ENCODE measurements at places on chromosomes 12 and 14. TPM values are rescaled to one million over a fixed set of nuclear protein-coding genes. Genes with fewer than 3 reads are reported as not detected.
A peak's percentile ranks its signal among the peaks of the same experiment; 100 is the strongest.

GRCh38 chr12:84803661-84804060 lies 108.9 kb downstream of the SLC6A15 start:
- no peaks in the 10 kb centered on the region for H3K36me3 ChIP-seq
- no peak for DNase-seq
- no peak overlapping the region for H3K4me3 ChIP-seq
- no peak overlapping the region for H3K27ac ChIP-seq

GRCh38 chr14:95911456-95911855 lies 34.8 kb downstream of the TUNAR start:
- DNase-seq = no peak
- peaks cover 3% of the 10 kb centered on the region for H3K27me3 ChIP-seq
- H3K4me3 ChIP-seq = no peak overlapping the region

DNA sequence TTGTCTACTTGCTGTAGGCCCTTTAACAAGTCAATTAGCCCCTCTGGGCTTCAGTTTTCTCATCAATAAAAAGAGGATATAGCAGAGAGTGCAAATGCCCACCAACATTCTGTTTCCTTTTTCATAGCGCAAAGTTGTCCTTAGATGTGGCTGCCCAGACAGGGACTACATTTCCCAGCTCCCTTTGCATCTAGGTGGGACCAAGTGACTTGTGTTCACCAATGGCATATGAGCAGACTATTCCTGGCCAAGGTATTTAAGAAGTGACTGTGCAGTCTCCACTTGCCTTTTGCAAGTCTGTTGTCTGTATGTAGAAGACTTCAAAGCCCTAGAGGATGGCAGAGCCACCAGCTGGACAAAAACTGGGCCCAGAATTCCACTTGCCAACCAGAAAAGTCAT lies 59.7 kb downstream of the DAO start:
- H3K27ac ChIP-seq = no peak overlapping the region
- peaks cover 4% of the 10 kb centered on the region for H3K27me3 ChIP-seq
- H3K4me1 ChIP-seq = peaks cover 6% of the 10 kb centered on the region

- peaks cover 43% of the 10 kb centered on the region for H3K4me1 ChIP-seq
- peak overlapping the region; percentile 99 for H3K4me3 ChIP-seq
- peak; percentile 64 for DNase-seq
- H3K27ac ChIP-seq = peak overlapping the region; percentile 100
- no peaks in the 10 kb centered on the region for H3K27me3 ChIP-seq
These were observed 450 bp downstream of the BLTP3B start for GRCh38 chr12:100141998-100142850.

NFATC4 gene
- 1.3 TPM for total RNA-seq

PRR4 gene
- total RNA-seq = 3.2 TPM

DNA sequence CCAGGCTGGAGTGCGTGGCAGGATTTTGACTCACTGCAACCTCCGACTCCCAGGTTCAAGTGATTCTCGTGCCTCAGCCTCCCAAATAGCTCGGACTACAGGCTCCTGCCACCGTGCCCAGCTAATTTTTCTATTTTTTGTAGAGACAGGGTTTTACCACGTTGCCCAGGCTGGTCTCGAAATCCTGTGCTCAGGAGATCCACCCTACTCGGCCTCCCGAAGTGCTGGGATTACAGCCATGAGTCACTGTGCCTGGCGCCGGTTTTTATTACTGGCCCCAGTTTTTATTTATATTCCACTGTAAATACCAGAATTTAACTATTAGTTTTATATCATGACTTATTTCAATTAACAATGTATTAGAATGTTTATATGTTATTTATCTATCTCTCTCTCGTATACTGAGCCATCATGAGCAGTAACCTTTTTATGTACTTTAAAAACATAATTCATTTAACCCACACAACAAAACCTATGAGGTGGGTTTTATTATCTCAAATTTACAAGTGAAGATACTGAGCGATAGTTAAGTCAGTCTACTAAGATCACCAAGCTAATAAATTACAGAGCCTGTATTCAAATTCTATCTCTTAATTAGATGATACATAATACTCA lies 47.8 kb downstream of the HECTD1 start:
- H3K4me3 ChIP-seq = no peak overlapping the region
- peaks cover 15% of the 10 kb centered on the region for H3K36me3 ChIP-seq
- DNase-seq = no peak

DNA sequence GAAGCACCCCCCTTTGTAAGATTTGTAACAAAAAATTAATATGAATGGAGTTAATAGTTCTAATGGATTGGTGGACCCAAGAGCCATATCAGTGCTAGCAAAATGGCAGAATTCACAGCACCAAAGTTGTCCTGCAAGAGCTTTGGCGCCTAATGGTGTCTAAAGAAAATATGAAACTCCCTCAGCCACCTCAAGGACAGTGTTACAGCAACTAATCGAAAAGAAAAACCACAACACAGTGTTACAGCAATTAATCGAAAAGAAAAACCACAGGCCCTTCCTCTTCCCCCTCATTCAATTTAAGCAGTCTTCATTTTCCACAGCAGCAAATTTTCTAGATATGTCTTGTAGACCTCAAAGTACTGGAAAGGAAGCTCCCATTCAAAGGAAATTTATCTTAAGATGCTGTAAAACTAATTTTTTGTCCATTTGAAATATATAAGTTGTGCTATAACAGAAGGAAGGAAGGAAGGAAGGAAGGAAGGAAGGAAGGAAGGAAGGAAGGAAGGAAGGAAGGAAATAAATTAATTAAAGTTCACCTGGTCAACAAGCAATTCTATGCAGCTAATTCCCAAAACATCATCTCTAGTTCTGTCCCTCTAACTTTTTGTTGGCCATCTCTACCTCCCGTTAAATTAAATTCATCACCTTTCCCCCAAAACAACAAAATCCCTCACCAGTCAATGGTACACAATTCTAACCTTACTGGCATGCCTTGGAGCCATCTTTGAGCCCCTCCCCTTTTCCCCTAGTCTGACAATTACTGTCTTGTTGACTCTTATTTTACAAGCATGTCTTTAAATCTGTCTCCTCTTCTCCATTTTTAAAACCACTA lies 17.4 kb downstream of the LRP6 start:
- no peak for DNase-seq
- H3K4me1 ChIP-seq = peaks cover 12% of the 10 kb centered on the region
- no peak overlapping the region for H3K27ac ChIP-seq

- DNase-seq = no peak
- peaks cover 14% of the 10 kb centered on the region for H3K4me1 ChIP-seq
These were observed 329.0 kb downstream of the ZFP36L1 start for GRCh38 chr14:68463705-68464374.

DNA sequence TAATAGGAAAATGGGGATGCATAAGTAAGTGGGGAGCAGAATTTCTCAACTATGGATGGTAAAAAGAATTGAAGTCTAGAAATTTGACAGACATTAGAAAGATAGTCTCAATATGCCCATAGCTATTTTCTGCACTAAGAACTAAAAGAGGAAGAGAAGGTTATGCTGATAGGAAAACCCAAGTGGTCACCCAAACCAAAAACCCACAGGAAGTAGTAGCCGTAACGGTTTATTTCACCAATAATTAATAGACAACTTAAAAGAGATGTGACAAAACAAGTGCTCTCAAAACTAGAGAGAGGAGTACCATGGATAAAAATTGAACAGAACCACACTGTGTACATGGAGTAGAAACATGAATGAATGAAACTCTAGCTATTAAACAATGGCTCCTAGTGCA lies 295.4 kb downstream of the FSCB start:
- no peak overlapping the region for H3K27ac ChIP-seq
- no peak overlapping the region for H3K4me3 ChIP-seq
- no peaks in the 10 kb centered on the region for H3K27me3 ChIP-seq

- peaks cover 25% of the 10 kb centered on the region for H3K4me1 ChIP-seq
- no peaks in the 10 kb centered on the region for H3K27me3 ChIP-seq
- H3K27ac ChIP-seq = no peak overlapping the region
- DNase-seq = no peak
These were observed 11.7 kb downstream of the TAOK3 start for GRCh38 chr12:118361092-118361404.

- no peak within 1 kb of the TSS for H3K4me3 ChIP-seq
- peaks cover 2% of the 10 kb centered on the region for H3K4me1 ChIP-seq
- H3K36me3 ChIP-seq = no peaks in the 10 kb centered on the region
- no peak for DNase-seq
These were observed at the start of gene KRT86 for GRCh38 chr12:52274521-52275120. TSS of gene KRT86 (plus strand) at chr12:52274645. CDS start at chr12:52301917, 27,272 bp downstream.

DNA sequence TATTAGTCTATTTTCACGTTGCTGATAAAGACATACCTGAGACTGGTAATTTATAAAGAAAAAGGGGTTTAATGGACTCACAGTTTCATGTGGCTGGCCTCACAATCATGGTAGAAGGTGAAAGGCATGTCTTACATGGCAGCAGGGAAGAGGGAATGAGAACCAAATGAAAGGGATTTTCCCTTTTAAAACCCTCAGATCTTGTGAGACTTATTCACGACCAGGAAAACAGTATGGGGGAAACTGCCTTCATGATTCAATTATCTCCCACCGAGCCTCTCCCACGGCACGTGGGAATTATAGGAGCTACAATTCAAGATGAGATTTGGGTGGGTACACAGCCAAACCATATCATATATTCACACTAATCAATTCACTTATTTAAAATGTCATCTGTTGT lies 41.4 kb downstream of the KTN1 start:
- H3K27me3 ChIP-seq = no peaks in the 10 kb centered on the region
- DNase-seq = no peak
- H3K27ac ChIP-seq = no peak overlapping the region

- H3K4me3 ChIP-seq = no peak overlapping the region
- no peaks in the 10 kb centered on the region for H3K4me1 ChIP-seq
- no peaks in the 10 kb centered on the region for H3K36me3 ChIP-seq
- DNase-seq = no peak
- no peak overlapping the region for H3K27ac ChIP-seq
- H3K27me3 ChIP-seq = peaks cover 5% of the 10 kb centered on the region
These were observed 101.2 kb upstream of the STXBP6 start for GRCh38 chr14:25150934-25151790.

INHBC gene
- total RNA-seq = not detected

DNA sequence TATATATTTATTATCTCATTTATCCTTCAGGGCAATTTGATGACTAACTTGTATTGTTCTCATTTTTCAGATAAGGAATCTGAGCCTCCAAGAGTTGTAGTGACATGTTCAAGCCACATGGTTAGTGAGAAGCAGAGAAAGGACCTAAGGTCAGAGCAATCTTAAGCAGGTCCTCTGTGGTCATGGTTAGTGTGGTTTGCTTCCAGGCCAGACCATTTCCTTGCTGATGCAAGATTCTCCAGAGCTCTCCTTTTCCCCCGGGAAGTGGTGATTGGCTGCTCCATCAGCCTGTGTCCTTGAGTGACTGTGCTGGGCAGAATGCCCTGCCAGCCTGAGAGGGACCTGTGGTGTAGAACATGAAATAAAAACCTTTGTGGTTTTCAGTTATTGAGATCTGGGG lies 141.3 kb downstream of the KTN1 start:
- no peaks in the 10 kb centered on the region for H3K4me1 ChIP-seq
- no peak overlapping the region for H3K4me3 ChIP-seq
- no peak overlapping the region for H3K27ac ChIP-seq
- H3K27me3 ChIP-seq = no peaks in the 10 kb centered on the region
- no peaks in the 10 kb centered on the region for H3K36me3 ChIP-seq
- no peak for DNase-seq

GRCh38 chr12:89244536-89244935 lies 107.8 kb downstream of the DUSP6 start:
- peaks cover 34% of the 10 kb centered on the region for H3K4me1 ChIP-seq
- H3K27me3 ChIP-seq = peaks cover 3% of the 10 kb centered on the region
- DNase-seq = peak; percentile 45
- peak overlapping the region; percentile 83 for H3K27ac ChIP-seq
- H3K36me3 ChIP-seq = no peaks in the 10 kb centered on the region

GRCh38 chr14:103000291-103000921 lies 56.9 kb downstream of the CDC42BPB start:
- H3K27ac ChIP-seq = no peak overlapping the region
- no peaks in the 10 kb centered on the region for H3K4me1 ChIP-seq
- H3K27me3 ChIP-seq = no peaks in the 10 kb centered on the region
- no peak for DNase-seq

GRCh38 chr12:16150276-16150675 lies 127.2 kb downstream of the SLC15A5 start:
- H3K27me3 ChIP-seq = no peaks in the 10 kb centered on the region
- H3K27ac ChIP-seq = no peak overlapping the region
- H3K4me1 ChIP-seq = no peaks in the 10 kb centered on the region
- H3K4me3 ChIP-seq = no peak overlapping the region

GRCh38 chr14:67674139-67674479 lies 323 bp downstream of the VTI1B start:
- DNase-seq = peak; percentile 56
- peak overlapping the region; percentile 78 for H3K27ac ChIP-seq
- peaks cover 18% of the 10 kb centered on the region for H3K36me3 ChIP-seq
- H3K4me1 ChIP-seq = peaks cover 26% of the 10 kb centered on the region
- H3K4me3 ChIP-seq = peak overlapping the region; percentile 83

GALNT6 gene
- total RNA-seq = 18.0 TPM

Data from activated CD8-positive, alpha-beta T cell treated with anti-CD3 and anti-CD28 coated beads for 36 hours (primary cell).